Stimulated activated naive CD8-positive, alpha-beta T cell treated with anti-CD3 and anti-CD28 coated beads, Interleukin-15, Interleukin-2, amounts not matched to agents 100 U/mL and 50 U/mL, for 24 hours (primary cell): ENCODE measurements at places on chromosomes 12 and 14.

GRCh38 chr12:4566474-4566873, 4.5 kb downstream of the DYRK4 start:
- DNase-seq = no peak

- no peak for DNase-seq
Observed at GRCh38 chr12:100435957-100436356, 37.7 kb upstream of the NR1H4 start.

DNA sequence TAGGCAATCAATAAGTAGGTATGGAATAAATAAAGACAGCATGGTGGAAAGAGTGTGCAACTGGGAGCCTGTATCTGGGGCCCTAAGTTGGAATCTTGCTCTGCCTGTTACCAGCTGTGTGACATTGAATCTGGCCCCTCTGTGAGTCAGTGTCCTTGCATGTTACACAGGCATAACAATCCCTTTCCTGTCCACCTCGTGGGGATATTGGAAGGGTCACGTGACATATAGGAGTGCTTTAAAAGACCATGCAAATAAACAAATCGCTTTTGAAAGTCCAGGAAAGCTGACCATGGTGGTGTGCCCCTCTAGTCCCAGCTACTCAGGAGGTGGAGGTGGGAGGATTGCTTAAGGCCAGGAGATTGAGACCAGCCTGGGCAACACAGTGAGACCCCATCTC, 51.1 kb upstream of the VRK1 start:
- no peak for DNase-seq

DNA sequence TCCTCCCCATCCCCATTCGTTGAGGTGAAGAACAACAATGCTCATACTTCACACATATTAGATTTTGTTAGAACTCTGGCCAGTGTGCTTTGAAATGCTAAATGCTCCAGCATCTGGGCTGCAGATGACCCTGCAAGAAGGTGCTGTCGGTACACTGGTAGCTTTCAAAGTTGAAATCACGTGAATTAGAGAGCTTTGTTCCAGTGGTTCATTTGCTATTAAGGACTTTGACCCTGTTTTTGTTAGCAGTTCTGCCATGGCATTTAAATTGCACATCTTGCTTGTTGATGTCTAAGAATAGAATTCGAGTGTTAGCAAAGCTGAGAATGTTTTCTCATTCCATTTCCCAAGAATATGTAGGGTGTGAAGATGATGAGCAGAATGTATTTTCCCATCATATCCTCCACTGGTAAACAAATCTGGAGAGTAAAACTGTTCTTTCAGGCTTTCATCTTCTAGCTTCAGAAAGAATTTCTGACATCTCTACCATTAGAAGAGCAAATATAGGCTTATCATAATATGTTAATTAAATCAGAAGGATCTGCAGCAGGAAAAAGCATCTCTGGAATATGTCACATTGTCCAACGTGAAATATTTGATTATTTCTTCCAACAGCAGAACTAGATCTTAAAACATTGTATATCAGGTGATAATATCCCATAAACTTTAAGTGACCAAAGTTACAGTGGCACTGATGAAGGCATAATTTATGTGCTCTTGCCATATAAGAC, 98.8 kb upstream of the PDE3A start:
- DNase-seq = no peak

- DNase-seq = no peak
Observed at GRCh38 chr12:45284096-45284901, 68.4 kb downstream of the ANO6 start.

DNA sequence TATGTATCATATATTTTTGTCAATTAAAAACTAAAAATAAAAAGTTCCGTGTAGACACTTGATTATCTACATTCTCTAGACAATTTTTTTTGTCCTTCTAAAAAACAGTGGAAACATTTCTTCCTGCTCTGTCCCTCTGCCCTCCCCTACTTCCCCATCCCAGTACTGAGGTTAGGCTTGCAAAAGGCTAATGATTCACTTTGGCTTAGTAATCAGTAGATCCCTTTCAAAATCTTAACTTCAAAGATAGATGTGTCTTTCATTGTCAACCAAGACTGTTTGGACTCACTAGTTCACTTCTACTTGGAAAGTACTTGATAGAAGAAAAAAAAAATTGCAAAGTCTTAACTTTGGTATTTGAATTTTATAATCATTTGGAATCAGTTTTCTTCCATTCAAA, 3.8 kb downstream of the SETD3 start:
- DNase-seq = no peak

- no peak for DNase-seq
Observed at GRCh38 chr12:13472690-13473089, 276.2 kb downstream of the EMP1 start.

DNA sequence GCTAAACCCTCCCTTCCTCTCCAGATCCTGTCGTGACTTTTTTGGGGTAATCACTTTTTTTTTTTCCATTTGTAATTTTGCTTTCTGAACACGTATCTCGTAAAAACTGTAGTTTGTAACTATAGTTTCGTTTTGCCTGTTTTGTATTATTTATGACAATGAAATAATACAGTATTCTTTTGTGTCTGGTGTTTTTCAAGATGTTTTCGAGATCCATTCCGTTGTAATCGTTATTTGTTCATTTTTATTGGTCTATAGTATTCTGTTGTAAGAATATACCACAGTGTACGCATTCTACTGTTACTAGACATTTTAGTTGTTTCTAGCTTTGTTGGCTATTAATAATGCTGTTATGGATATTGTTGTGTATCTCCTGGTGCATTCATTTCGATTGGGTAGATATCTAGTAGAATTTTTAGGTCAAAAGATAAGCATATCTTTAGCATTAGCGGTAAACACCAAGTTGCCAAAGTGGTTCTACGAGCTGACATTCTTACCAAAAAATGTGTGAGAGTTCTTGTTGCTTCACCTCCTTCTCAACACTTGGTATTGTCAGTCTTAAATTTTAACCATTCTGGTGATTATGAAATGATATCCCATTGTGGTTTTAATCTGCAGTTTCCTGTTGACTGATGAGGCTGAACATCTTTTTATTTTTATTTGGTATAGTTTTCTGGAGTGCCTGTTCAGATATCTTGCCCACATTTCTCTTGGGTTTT, 92.3 kb upstream of the EVL start:
- no peak for DNase-seq

- DNase-seq = no peak
Observed at GRCh38 chr12:10753059-10753458, 29.9 kb upstream of the YBX3 start.
